PC-9 (cell line): ENCODE measurements at places on chromosomes 7 and 10.
A peak's percentile ranks its signal among the peaks of the same experiment; 100 is the strongest.

- DNase-seq = no peak
Measured at GRCh38 chr10:110491346-110491745, 6.4 kb upstream of the DUSP5 start.

- DNase-seq = no peak
Measured at GRCh38 chr10:58795560-58795959, 282.9 kb downstream of the BICC1 start.

DNA sequence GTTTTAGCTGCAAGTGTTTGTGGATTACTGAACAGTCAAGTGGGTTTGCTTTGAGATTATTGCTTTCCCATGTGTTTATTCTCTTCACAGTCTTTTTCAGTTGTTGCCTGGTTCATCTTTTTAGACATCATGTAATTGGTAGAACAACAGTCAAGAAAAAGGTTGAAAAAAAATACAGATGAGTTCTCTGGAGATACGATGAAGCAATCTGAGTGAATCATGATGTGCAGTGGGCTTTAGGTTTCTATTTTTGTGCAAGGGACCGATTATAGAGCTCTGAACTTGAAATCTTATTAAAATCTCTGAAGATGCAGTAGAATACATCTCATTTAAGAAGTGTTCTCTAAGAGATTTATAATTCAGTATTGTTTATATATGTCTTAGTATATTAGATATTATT, 145.7 kb downstream of the SDK1 start:
- no peak for DNase-seq

DNA sequence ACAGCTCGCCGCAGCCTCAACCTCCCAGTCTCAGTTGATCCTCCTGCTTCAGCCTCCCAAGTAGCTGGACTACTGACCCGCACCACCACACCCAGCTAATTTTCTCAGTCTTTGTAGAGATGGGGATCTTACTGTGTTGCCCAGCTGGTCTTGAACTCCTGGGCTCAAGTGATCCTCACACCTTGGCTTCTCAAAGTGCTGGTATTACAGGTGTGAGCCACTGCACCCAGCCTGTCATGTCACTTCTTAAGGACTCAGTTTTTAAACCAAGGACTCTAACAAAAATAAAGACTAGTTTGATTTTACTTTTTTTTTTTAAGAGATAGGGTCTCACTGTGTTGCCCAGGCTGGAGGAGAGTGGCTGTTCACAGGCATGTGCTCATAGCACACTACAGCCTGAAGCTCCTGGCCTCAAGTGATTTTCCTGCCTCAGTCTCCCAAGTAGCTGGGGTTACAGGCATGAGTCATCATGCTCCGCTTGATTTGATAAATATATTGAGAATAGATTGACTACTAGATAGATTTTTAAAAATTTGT, 16.5 kb upstream of the PPP3CB start:
- no peak for DNase-seq

DNA sequence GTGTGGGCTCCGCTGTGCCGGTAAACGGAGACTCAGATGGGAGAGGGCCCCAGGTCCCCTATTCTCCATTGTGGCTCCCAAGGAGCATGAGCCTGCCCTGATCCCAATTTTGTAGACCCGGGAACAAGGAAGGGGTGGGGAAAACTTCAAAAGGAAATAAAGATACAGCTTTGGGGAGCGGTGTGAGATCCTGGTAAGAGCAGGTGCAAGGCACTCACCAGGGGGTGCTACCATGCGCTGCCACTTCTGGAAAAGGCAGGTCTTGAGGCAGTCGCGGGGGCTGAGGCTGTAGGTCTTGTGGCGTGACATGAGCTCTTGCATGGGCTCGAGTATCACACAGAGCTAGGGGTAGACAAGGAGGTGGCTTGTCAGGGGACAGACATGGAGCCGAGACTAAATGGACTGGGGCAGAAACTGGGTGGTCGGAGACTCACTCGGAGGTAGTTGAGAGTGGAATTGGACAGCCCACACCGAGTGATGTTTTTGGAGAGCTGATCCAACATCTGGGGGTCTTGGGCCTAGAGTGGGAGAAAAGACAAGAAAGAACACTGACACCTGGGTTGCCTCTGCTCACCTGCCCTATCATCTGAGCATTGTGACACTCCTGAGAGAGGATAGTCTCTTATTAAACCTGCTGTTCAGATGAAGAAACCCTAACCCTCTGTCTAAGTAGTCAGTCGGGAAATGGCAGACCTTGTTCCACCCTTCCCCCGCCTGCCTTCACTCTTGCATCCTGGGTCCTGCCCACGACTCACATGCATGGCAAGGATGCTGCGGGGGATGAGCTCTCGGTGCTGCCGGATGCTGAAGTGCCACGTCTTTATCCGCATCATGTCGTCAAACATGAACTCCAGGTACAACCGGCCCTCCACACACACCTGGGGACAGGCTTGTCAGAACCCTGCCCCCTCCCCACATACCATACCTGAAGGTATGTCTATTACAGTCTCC, 10.7 kb downstream of the LDB1 start:
- DNase-seq = no peak

DNA sequence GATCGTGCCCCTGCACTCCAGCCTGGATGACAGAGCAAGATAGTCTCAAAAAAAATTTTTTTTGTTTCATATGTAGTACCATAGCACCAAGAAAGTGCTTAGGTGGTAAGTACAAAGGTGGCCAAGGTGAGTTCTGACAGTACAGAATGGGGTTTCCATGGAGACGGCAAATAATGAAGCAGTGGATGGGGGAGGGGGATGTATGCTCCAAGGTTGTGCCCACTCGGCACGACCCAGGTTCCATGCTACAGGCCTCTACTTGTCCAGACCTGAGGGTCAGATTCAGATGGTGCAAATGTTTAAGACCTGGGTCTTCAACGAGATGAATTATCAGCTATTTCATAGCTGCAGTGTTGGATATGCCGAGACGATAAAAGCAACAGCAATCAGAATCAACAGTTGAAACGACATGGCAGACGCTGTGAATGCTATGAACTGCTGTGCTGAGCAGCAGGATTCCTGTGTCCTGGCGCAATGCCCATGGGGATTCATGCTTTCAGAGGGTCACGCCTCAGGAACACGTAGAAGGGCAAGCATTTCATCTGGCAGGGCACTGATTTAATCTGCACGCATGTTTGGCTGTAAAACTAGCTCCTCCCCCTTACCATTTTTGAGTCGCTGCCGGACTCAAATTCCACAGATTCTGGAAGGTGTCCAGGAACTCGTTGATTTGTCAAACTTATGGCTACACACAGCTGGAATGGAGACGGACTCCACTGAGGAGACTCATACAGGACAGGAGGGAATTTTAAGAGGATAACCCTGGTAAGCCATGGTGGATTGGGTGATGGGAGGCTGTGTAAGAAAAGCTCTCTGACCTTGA, 256.5 kb downstream of the FRMD4A start:
- peak; percentile 88 for DNase-seq

GRCh38 chr7:102938679-102939078, 25.9 kb downstream of the LRRC17 start:
- no peak for DNase-seq

- DNase-seq = no peak
Measured at GRCh38 chr10:124799211-124799610, 2.4 kb upstream of the ABRAXAS2 start.

DNA sequence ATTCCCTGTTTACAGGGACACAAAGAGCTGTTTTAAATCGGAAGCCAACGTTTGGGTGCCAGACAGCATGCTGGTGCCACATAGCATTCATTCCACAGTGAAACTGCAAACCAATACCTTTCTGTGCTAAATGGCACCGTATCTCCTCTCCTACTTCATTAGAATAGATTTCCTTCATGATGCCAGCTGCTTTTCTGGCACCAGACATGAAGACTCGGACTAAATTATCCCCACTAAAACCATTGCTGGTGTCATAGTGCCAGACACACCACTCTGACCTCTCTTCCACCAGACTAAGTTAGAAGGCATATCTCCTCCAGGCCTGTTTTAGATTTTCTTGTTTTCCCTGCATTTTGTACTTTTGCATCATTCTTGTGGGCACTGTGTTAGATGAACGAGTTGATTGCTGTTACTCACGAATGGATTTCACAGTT, 155.1 kb downstream of the ETV1 start:
- no peak for DNase-seq

DNA sequence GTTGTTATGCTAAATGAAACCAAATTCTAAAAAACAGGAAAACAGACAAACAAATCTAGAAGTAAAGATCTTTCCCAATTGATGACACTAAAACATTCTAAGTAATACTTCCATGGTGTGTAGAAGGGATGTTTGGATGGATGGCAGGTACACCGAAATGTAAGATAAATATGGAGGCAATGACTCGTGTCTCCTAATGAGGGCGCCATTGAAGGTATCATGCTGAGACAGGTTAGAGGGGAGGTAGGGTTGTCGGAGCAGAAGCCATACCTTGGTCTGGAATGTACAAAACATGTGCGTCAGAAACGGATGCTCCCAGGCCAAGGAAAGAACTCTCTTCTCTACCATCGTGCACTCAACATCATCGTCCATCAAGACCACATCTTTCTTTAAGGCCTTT, 101.4 kb downstream of the PRKCQ start:
- no peak for DNase-seq

GRCh38 chr10:103042129-103042528, 124.0 kb downstream of the CNNM2 start:
- no peak for DNase-seq

GRCh38 chr7:92058899-92059298, 75.4 kb downstream of the CYP51A1 start:
- no peak for DNase-seq

DNA sequence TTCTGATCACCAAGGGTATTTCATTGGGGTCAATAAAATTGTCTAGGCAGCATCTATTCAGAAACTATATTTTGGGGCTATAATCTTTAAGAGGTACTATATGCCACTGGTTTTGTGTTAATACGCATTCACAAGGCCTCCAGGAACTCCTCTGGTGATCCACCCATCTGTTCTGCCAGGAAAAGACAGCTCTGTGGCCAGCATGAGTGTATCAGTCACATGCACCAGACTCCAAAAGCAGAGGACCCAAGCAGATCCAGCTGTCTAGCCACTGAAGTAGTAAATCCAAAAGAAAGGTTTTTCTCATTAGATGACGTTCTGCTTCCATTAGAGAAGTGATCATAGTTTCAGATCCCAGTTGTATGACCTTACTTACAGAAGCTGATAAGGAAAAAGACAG, 199.6 kb upstream of the CELF2 start:
- DNase-seq = no peak

DNA sequence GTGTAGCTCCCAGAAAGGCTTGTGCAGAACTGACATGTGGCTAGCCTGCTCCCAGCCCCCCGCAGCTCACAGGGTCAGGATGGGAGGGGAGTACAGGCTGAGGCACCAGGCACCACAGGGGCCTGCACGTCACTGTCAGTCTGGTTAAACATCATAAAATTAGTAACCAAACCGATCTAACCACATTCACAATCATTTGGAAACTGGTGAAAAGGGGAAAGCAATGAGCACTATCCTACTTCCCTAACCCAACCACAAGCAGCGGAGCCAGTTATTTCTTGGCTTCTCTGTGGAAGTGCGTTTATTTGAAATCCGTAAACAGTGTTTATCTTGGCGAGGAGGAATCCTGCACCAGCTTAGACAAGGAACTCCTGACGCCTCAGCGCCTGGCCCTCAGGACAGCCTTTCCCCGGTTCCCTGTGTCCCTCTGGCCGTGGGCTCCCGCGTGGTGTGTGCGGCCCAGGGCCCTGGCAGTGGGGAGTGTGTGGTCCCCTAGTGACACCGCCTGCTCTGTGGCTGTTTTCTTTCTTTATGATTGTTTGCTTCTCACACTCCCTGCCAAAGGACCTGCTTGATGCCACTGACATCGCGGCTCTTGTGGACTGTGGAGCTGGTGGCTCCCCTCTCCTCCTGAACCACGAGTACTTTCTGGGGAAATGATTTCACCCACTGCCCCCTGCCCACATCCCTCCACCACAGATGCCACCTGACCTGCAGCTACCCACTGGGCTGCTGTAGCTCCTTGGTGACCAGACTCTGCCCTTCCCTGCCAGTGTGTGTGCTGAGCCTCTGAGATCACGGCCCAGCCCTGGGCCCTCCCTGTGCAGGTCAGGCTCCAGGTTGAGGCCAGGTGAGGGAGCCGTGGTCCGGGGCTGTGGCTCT, 38.0 kb downstream of the INPP5A start:
- peak; percentile 95 for DNase-seq

GRCh38 chr7:143882604-143883078, 19.3 kb downstream of the TCAF1 start:
- DNase-seq = no peak

DNA sequence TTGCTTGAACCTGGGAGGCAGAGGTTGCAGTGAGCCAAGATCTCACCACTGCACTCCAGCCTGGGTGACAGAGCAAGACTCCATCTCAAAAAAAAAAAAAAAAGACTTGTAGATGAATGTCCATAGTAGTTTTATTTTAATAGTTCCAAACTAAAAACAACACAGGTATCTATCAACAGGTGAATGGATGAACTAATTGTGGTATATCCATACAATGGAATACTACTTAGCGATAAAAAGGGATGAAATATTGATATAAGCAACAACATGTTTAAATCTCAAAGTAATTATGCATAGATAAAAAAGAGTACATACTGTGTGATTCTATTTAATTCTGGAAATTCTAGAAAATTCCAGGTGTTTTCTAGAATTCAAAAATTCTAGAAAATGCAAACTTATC, 37.5 kb upstream of the MRPS16 start:
- DNase-seq = no peak

- DNase-seq = no peak
Measured at GRCh38 chr7:100211342-100211780, 8.4 kb upstream of the PVRIG start.

- DNase-seq = no peak
Measured at GRCh38 chr10:13402021-13402420, 53.9 kb upstream of the SEPHS1 start.

GRCh38 chr7:43655584-43655983, 72.7 kb downstream of the STK17A start:
- no peak for DNase-seq

DNA sequence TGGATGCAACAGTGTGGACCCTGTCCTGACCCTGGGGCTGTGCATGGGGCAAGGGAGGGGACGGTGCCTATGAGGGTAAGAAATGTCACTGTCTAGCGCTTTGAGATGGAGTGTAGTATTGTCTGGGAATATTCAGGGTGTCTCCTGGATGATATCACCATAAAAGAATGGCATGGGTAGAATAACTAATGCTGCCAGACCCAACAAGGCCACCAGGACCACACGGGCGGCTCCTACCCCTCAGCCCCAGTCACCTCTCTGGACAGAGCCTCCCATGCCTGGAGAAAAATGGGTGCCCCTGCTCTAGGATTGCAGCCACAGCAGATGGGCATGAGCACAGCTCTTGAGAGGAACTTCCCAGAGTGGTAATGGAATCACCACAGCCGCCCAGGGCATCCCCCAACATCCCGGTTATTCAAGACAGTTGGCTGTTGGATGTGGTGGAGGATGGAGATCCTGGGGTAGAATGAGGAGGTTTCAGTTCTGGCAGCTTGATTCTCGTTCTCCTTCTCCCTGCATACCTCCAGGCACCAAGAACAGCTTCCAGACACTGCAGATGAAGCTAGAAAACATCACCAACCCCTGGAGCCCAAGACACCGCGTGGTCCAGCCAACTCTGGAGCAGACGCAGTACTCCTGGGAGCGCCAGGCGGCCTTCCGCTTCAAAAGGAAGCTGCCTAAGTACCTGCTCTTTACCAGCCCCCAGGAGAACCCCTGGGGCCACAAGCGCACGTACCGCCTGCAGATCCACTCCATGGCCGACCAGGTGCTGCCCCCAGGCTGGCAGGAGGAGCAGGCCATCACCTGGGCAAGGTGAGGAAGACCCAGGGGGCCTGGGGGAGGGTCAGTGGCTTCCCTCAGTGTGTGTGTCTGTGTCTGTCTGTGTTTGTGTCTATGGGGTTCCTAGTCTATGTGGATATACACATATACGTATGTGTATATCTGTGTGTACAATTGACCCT, 6.2 kb downstream of the AOC1 start:
- no peak for DNase-seq
